PC-9 (cell line): ENCODE measurements at places on chromosomes 3 and 15. TPM values are rescaled to one million over a fixed set of nuclear protein-coding genes. Genes with fewer than 3 reads are reported as not detected.

GPR176 gene
- 4.2 and 4.7 TPM in 2 replicates for total RNA-seq

TNFSF10 gene
- total RNA-seq = 18.3 and 21.4 TPM in 2 replicates

PARP15 gene
- 0.07 and 0.13 TPM in 2 replicates for total RNA-seq

TEX9 gene
- 9.1 and 11.8 TPM in 2 replicates for total RNA-seq

LIPC gene
- not detected in 2 replicates for total RNA-seq

LRRIQ4 gene
- 1.3 TPM in 2 replicates for total RNA-seq

DNA sequence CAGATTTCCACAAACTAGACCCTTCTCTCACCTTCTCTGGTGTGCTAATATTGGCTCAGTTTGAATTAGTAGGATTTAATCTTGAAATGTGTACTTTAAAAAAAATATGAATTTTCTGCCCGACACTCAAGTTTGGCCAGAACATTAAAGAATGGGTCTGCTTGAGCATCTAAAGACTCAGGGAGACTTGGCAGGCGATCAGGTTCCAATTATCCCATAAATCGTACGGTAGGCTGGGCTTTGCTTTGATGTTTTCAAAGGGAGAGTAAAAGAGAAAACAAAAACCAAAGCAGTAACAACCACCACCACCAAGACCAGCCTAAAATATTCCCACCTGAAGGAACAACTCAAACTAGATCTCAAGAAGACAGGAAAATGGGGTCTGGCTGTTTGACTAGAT is 230.8 kb downstream of the EBLN2 start:
- H3K27ac ChIP-seq = no peak overlapping the region
- no peaks in the 10 kb centered on the region for H3K4me1 ChIP-seq
- no peaks in the 10 kb centered on the region for H3K36me3 ChIP-seq
- H3K27me3 ChIP-seq = peaks cover 23% of the 10 kb centered on the region
- no peak for DNase-seq
- H3K4me3 ChIP-seq = no peak overlapping the region

DNA sequence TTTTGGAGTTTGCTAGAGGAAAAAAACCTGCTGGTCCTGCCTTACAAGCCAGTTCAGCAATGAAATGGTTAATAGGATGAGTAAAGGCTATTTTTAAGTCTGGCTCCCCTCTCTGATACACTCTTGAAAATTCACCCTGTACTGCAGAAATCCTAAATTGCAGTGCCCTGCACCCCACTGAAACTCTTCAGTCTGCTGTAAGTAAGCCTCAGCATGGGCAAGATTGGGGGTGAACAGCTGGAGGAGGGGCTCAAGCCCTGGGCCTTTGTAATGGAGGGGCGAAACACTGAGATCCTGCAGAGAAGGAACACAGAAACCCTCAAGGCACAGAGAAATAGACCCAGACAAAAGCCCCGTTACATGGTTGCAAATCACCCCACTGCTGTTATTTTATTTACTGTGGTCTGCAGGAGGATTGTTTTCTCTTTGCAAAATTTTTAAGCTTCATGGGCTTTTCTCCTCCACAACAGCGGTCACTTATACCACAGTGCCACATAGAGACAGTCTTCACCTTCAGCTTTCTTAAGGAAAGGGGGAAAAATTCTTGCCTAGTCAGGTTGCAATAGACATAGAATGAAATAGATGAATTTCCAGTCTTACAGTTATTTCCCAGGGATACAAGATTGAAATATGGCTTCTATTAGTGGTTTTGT is 45.0 kb downstream of the SOX2 start:
- no peak overlapping the region for H3K27ac ChIP-seq
- H3K36me3 ChIP-seq = no peaks in the 10 kb centered on the region
- H3K4me1 ChIP-seq = peaks cover 40% of the 10 kb centered on the region

GRCh38 chr15:99021694-99022093 is 14.1 kb upstream of the PGPEP1L start:
- H3K4me3 ChIP-seq = no peak overlapping the region
- DNase-seq = no peak
- no peaks in the 10 kb centered on the region for H3K27me3 ChIP-seq
- no peak overlapping the region for H3K27ac ChIP-seq
- peaks cover 7% of the 10 kb centered on the region for H3K4me1 ChIP-seq
- H3K36me3 ChIP-seq = no peaks in the 10 kb centered on the region

GRCh38 chr15:82894971-82895520 is 57.5 kb downstream of the HOMER2 start:
- no peaks in the 10 kb centered on the region for H3K4me1 ChIP-seq
- H3K4me3 ChIP-seq = no peak overlapping the region
- peaks cover 25% of the 10 kb centered on the region for H3K27me3 ChIP-seq
- H3K36me3 ChIP-seq = no peaks in the 10 kb centered on the region
- no peak overlapping the region for H3K27ac ChIP-seq

- H3K27me3 ChIP-seq = no peaks in the 10 kb centered on the region
- H3K4me1 ChIP-seq = peaks cover 39% of the 10 kb centered on the region
- no peak overlapping the region for H3K27ac ChIP-seq
- H3K36me3 ChIP-seq = peaks cover 63% of the 10 kb centered on the region
Measured at GRCh38 chr3:187735383-187735782, 9.9 kb downstream of the BCL6 start.

DNA sequence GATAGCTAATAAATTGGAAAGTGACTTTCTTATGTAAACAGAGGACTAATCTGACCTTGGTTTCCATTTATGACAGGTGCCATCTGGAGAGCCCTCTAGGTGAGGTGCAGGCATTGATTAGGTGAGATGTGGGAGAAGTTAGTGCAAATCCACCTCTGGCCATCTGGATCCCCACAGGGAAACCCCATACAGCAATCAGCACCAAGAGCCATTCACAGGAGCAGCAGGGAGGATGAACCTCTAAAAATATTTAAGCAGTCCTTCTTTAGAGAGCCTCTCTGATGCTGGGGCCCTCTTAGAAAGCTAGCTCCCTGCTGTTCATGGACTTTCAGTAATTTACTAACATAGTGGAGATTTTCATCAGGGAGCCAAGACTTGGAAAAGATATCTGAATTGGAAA is 69.3 kb downstream of the CLSTN2 start:
- no peak overlapping the region for H3K4me3 ChIP-seq
- no peaks in the 10 kb centered on the region for H3K27me3 ChIP-seq
- no peak for DNase-seq
- no peaks in the 10 kb centered on the region for H3K36me3 ChIP-seq
- H3K27ac ChIP-seq = no peak overlapping the region

- no peaks in the 10 kb centered on the region for H3K36me3 ChIP-seq
- no peaks in the 10 kb centered on the region for H3K4me1 ChIP-seq
- DNase-seq = no peak
- H3K4me3 ChIP-seq = no peak within 1 kb of the TSS
- no peak within 1 kb of the TSS for H3K27ac ChIP-seq
Measured at GRCh38 chr3:77039606-77040171, at the start of gene ROBO2. Gene ROBO2 (plus strand): TSS chr3:77040099. CDS start chr3:77040786, 687 bp downstream.

DNA sequence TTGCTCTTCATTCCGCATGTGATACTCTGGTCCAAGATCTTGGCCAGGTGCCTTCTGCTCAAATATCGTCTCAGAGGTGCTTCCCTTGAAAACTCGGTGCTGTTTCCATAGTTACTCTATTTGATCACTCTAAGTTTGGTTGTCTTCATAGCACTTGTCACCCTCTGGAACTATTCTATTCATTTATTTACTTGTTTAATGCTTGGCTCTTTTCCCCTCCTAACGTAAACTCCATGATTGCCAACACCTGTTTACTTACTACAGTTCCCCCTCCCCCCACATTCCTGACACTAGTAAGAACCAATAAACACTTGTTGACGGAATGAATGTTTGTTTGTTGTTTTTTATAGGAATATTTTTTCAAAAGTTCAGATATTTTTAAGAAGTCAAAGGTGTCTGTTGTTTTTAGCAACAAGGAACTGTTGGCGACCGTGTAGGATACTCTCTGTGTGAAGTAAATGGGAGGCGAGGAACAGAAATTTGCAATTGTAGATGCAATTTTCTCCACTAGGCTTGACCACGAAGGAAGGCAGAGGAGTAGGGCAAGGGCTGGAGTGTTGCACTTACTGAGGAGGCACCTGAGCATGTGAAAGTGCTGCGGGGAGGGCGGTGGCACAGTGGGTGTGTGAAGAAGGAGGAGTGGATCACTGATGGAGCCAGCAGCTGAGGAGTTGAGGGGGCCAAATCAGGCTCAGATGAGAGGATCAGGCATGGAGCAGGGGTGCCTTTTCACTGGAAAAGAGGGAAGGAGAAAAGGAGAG is 48.4 kb downstream of the MOBP start:
- H3K4me1 ChIP-seq = no peaks in the 10 kb centered on the region
- no peaks in the 10 kb centered on the region for H3K36me3 ChIP-seq
- no peak overlapping the region for H3K27ac ChIP-seq
- H3K4me3 ChIP-seq = no peak overlapping the region
- peaks cover 23% of the 10 kb centered on the region for H3K27me3 ChIP-seq

DNA sequence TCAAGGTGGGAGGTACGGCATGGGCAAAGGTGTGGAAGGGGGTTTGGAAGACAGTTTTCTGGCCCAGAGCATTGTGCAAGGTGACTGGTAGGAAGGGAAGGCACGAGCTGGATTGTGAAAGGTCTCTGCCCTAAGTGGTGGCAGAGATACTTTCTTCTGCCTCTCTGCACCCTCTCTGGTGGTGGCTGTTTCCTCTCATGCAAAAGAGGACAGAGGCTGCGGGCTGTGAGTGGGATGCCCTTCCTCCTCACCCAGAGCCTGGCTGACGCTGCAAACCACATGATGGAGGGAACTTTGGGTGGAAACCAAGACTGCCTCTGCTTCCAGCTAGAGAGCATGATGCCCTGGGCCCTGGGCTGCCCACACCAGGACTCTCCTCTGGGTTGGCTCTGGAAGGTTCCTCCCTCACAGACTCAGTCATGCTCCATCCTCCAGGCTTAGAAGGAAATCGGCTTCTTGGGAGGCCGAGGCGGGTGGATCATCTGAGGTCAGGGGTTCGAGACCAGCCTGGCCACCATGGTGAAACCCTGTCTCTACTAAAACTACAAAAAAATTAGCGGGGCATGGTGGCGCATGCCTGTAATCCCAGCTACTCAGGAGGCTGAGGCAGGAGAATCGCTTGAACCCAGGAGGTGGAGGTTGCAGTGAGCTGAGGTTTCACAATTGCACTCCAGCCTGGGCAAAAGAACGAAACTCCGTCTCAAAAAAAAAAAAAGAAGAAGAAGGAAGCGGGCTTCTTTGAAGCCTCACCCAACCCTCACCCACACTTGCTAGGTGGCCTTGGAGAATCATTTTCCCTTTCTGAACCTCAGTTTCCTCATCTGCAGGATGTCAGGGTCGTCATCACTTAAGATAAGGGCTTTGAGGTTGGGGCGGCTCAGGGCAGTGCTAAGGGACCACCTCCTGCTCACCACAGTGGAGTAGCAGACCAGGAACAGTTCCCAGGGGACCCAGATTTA is 8.3 kb downstream of the PSTPIP1 start:
- no peaks in the 10 kb centered on the region for H3K4me1 ChIP-seq
- DNase-seq = no peak
- no peak overlapping the region for H3K27ac ChIP-seq

GRCh38 chr3:72641684-72642083 is 206.6 kb downstream of the SHQ1 start:
- no peaks in the 10 kb centered on the region for H3K36me3 ChIP-seq
- DNase-seq = no peak
- peaks cover 24% of the 10 kb centered on the region for H3K4me1 ChIP-seq
- peak overlapping the region; percentile 79 for H3K27ac ChIP-seq
- no peaks in the 10 kb centered on the region for H3K27me3 ChIP-seq
- no peak overlapping the region for H3K4me3 ChIP-seq

DNA sequence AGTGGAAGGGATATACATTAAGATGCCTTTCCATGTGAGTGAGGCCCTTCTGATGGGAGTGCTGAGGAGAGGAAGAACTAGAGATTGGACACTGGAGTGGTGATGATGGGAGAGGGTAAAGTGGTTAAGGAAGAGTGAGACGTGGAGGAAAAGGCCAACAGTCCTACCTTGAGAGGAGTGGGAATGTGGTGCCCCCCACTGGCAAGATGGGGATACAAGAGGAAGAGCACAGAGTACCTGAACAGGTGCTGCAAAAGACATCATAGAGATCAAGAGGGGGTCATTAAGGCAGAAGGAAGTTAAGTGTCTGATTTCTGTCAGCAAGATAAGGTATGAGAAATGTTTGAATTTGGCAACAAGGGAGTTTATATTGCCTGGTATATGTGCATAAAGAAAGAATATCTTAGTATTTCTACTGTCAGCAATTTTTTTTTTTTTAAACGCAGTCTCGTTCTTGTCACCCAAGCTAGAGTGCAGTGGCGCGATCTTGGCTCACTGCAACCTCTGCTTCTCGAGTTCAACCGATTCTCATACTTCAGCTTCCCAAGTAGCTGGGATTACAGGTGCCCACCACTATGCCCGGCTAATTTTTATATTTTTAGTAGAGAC is 34.0 kb downstream of the ARIH2 start:
- DNase-seq = no peak
- H3K27me3 ChIP-seq = no peaks in the 10 kb centered on the region
- 0 out of 2 replicates have a peak, but pooled peaks cover 3% of the 10 kb centered on the region for H3K36me3 ChIP-seq

GRCh38 chr3:149585401-149585726 is 72.5 kb downstream of the WWTR1 start:
- no peak overlapping the region for H3K4me3 ChIP-seq
- no peaks in the 10 kb centered on the region for H3K36me3 ChIP-seq
- H3K27me3 ChIP-seq = no peaks in the 10 kb centered on the region
- H3K27ac ChIP-seq = 0 out of 2 replicates have a peak overlapping the region, but pooled peaks have one; percentile 15

GRCh38 chr3:16174026-16174355 is 489 bp upstream of the GALNT15 start:
- H3K4me1 ChIP-seq = no peaks in the 10 kb centered on the region
- DNase-seq = no peak
- H3K27me3 ChIP-seq = peaks cover 18% of the 10 kb centered on the region; the same call in 1 of the 2 replicates
- no peaks in the 10 kb centered on the region for H3K36me3 ChIP-seq
- no peak overlapping the region for H3K4me3 ChIP-seq
- no peak overlapping the region for H3K27ac ChIP-seq

- no peak overlapping the region for H3K4me3 ChIP-seq
- H3K27me3 ChIP-seq = no peaks in the 10 kb centered on the region
- no peaks in the 10 kb centered on the region for H3K4me1 ChIP-seq
- no peaks in the 10 kb centered on the region for H3K36me3 ChIP-seq
- DNase-seq = no peak
Measured at GRCh38 chr3:125684199-125684598, 88.9 kb upstream of the OSBPL11 start.

DNA sequence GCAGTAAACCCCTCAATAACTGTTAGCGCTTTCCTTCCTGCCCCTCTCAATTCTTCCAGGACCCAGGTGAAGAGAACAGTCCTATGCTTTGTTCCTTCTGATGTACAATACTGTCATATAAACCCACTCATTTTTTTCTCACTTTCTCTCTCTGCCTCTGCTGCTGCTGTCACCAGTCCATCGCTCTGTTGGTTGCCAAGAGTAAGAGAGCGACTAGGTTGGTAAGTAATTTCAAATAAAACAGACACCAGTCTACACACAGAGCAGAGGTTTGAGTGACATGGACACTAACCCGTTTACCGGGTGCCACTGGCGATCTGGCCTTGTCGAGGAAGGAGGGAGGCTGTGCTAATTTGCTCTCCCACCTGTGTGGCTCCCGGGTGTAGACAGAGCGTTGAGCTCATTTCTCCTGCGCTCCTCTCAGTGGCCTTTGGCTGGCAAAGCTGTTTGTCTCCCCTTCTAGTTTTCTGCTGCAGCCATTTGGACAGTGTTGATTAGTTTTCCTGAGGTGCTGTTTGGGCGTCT is 215.4 kb downstream of the THSD4 start:
- peaks cover 41% of the 10 kb centered on the region for H3K4me1 ChIP-seq
- DNase-seq = no peak
- peaks cover 3% of the 10 kb centered on the region; the same call in 1 of the 2 replicates for H3K36me3 ChIP-seq
- no peak overlapping the region for H3K27ac ChIP-seq
- H3K27me3 ChIP-seq = no peaks in the 10 kb centered on the region

- no peaks in the 10 kb centered on the region for H3K36me3 ChIP-seq
- no peak overlapping the region for H3K4me3 ChIP-seq
- no peaks in the 10 kb centered on the region for H3K4me1 ChIP-seq
Measured at GRCh38 chr15:27824841-27825422, 274.2 kb downstream of the OCA2 start.
